ENCODE measurements at places on chromosomes 5 and 9. TPM values are rescaled to one million over a fixed set of nuclear protein-coding genes. Genes with fewer than 3 reads are reported as not detected.
A peak's percentile ranks its signal among the peaks of the same experiment; 100 is the strongest.

GRCh38 chr9:126692041-126692758, 78.5 kb downstream of the LMX1B start:
- no peak for DNase-seq

HTR1A gene
- not detected for total RNA-seq

RIMOC1 gene
- total RNA-seq: 17.1 TPM

INSL6 gene
- total RNA-seq: not detected

- no peak for DNase-seq
Measured at GRCh38 chr5:174718880-174719610, 5.3 kb upstream of the MSX2 start.

GRCh38 chr9:86637515-86637914, 283.3 kb upstream of the TUT7 start:
- peak; percentile 37 for DNase-seq

TGFBI gene
- total RNA-seq: 1,068 TPM

- peak; percentile 89 for DNase-seq
Measured at GRCh38 chr5:147168578-147169327, 66.1 kb upstream of the STK32A start.

EPB41L4B gene
- 0.70 TPM for total RNA-seq

- DNase-seq: peak; percentile 67
Measured at GRCh38 chr9:2260417-2261306, 245.5 kb downstream of the SMARCA2 start.

MTRR gene
- total RNA-seq: 37.7 TPM

GRCh38 chr5:83540105-83540504, 68.6 kb downstream of the VCAN start:
- no peak for DNase-seq

DNA sequence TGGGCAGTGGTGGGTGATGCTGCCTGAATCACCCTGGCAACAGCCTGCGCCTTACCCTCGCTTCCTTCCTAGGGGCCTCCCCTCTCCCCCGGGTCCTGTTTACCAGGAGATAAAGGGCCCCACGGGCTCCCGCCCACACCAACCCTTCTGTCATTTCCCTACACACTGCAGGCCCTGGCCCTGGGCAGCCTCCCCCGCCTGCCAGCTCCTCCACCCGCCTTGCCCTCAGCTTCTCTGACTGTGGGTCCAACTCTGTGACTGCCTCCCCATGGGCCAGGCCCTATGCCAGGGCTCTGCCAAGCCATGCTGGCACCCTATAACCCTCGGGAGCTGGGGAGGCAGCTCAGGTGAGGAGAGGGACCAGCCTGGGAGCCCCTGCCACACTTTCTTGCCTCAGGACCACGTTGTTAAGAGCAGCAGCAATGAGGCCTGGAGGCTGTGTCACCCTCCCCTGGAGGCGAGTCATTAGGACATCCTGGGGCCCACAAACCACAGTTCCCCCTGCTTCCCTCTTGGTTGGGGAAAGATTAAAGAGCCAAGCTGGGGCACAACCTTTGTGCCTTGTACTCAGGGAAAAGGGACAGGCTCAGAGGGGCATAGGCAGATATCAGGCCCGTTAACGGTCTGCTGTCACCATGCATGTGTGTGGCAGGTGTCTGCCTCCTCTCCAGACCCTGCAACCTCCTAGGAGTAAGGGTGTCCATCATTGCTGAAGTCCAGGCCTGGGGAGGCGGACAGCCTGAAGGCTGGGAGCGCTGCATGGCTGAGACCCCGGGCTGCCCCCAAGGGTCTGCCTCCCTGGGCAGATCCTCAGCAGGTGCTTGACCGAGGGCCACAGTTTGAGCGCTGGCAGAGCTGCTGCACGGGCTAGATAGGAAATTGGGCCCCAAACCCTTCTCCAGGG, 2.8 kb downstream of the MGAT4B start:
- DNase-seq: no peak

DNA sequence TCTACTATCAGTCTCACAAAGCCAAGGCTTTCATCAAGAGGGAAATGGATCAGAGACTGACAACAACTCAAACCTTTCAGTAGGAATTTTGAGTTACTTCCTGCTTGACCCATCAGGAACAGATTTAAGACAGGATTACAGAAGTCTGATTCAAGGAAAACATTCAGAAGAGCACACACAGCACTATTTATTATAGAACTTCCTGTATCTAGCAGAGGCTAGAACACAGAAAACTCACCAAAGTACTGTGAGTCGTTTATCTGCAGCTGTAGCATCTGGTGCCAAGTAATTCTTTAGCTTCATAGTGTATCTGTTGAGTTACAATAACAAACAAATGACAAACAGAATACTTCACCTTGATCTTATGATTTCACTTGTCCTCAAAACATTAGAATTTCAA, 13.8 kb downstream of the LEAP2 start:
- no peak for DNase-seq

DNA sequence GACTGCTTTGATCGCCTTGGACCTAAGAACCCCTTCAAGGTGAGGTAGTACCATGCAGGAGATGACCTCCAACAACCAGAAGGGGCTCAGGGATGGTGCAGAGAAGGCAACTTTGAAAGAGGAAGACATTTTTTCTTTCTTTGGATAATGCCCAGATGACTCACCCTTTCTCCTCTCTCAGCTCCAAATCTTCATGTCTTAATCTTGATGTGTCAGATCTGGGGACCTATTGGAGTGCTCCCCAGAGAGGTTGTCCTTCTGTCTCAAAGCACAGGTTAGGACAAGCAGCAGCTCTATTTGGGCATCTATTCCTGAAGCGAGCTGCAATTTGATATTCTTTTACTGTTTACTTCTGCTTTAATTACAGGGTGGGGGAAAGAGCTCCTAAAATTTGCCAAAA, 229.9 kb upstream of the MAP3K1 start:
- DNase-seq: no peak

GRCh38 chr9:85995599-85995998, 54.7 kb downstream of the NAA35 start:
- DNase-seq: no peak

PJA2 gene
- total RNA-seq: 174 TPM

DNA sequence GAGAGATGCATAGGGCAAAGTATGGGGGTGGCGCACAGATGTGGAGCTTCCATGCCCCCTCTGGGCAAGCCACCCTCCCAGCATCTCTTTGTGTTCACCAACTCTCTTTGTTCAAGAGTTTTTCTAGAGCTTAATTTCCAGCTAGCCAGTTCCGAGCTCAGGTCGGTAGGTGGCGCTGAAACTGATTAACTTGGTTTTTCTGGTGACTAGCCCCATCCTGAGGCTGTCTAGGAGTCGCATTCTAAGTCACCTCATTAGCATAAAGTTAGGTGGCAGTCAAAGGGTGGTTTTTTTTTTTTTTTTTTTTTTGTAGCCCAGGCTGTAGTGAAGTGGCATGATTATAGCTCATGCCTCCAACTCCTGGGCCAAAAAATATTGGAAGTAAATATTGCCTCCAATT, 476.4 kb downstream of the KDM4C start:
- DNase-seq: peak; percentile 41

DNA sequence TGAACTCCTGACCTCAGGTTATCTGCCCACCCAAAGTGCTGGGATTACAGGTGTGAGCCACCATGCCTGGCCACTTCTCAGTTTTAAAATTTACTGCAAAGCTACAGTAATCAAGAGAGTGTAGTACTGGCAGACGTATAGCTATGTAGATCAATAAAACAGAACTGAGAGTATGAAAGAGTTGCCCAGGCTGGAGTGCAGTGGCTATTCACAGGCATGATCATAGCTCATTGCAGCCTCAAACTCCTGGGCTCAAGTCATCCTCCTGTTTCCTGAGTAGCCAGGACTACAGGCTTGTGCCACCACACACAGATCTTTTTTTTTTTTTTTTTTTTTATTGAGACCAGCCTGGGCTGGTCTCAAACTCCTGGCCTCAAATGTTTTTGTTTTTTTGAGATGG, 26.5 kb upstream of the NCS1 start:
- DNase-seq: no peak

DNA sequence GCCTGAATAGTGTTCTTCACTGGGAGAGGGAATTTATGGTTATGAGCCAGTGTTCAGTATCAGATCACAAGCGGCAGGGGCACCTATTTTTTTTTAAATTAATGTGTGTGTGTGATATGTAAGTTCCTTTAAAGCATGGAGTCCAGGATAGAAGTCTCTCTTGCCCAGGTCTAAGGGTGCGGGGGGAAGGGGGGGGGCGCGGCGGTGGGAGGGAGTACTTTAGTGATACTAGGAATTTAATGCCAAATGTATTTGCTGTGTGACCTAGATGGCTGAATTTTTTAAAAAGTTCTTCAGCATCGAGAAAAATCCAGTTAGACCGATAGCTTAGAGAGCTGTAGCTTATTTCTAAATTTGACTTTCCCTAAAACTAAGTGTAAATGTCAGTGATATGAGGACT, 1.5 kb upstream of the FCHO2 start:
- no peak for DNase-seq

DNA sequence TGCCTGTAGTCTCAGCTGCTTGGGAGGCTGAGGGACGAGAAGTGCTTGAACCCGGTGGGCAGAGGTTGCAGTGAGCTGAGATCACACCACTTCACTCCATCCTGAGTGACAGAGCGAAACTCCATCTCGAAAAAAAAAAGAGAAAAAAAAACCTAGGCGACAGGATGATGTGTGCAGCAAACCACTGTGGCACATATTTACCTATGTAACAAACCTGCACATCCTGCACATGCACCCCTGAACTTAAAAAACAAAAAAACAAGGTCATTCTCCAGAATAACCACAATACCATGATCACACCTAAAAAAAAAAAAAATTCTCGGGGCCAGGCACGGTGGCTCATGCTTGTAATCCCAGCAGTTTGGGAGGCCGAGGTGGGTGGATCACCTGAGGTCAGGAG, 7.5 kb upstream of the DOLPP1 start:
- DNase-seq: no peak

DNA sequence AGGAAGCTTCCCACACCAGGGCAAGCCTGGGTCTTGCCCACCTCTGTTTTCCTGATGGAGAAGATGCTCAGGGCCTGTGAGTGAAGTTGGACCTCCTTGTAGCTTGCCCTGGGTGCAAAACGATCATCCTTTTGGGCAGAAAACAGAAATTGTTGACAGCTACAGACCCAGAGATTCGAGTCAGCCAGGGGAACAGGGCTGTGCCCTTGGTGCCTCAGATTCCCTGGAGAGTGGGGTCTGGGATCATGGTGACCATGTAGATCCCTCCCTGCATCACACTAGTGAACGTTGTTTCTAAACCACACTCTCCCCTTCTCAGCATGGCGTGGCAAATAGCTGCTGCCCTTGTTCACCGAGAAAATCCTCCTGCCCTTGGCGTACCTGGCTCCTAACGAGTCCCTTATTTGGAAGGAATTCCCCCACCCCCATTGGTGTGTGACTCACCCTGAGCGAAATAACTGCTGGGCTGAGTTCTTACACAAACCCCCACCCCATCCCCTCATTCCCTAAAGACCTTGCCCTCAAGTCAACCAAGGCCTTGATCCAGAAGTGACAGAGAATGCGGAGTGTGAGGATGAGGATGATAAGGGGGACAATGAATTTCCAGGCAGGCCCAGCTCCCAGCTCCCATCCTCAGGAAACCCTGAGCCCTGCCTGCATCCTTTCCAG, 1.1 kb upstream of the DCANP1 start:
- no peak for DNase-seq

TOR1A gene
- 40.5 TPM for total RNA-seq

DNA sequence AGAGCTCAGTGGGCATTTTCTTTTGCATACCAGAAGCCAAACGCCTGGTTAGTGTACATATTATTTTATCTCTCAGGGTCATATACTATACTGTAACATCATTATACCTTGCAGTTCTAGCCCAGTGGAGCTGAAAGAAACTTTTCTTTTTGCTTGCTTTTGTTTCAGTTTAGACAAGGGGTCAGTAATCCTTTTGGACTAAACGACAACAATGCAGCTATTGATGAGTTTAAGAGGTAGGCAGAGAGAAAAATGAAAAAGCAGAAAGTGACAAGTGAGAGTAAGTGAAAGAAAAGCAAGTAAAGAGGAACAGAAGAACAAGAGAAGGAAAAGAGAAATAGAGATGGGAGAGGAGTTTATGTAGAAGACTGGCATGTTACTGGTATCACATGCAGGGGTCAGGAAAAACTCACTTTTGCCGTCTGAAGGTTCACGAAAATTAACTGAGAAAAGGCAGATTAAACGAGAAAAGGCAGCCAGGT, 47.4 kb upstream of the TENT2 start:
- DNase-seq: no peak

DNA sequence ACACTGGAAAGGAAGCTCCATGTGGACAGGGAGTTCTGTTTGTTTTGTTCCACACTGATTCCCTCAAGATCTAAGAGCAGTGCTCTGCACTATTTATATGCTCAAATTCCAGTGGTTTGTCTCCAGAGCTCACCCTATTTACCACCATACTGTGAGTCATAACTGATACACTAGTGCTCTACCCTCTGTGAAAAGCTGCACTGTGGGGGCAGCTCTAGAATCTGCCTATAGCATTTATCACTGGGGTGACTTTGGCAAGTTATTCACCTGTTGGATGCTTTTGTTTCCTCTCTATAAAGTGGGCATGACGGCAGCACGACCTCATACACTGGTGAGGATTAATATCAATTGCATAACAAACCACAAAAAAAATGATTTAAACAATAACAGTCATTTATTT, 307.8 kb downstream of the NR2F1-AS1 start:
- peak; percentile 67 for DNase-seq

SHC3 gene
- 0.05 TPM for total RNA-seq

DNA sequence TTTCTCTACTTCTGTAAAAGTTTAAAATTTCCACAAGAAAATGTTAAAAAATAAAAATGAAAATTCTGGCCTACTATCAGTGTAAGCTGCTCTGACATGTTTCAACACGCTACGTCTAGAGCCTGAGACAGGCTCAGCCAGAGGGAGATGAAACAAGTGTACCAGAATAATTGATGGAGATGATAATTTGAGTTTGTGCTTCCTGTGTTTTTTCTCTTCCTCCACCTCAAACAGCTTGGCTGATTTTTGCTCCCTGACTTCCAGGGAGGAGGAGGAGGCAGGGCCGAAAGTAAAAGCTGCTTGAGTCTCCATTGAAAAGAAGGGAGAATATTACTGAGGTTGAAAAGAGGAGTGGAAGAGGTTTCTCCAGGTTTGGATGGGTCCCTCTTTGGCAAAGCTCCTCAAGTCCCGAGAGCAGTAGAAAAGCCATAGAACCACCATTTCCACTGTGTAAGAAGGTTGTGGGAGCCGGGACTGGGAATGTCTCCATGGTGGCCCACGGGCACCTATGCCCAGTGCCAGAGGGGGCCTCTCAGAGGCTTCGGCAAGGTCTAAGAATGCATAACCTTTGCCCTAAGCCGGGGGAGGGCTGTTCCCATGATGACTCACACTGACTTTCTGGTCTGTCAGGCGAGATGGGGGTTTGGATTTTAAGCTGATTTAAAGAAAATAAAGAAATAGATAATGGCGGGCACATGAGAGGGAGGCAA, 95.1 kb downstream of the HRH2 start:
- no peak for DNase-seq

ST8SIA4 gene
- total RNA-seq: 4.5 TPM

- DNase-seq: no peak
Measured at GRCh38 chr9:94906181-94906580, 179.7 kb downstream of the AOPEP start.

PCDHAC2 gene
- total RNA-seq: 0.10 TPM

- DNase-seq: no peak
Measured at GRCh38 chr9:79286992-79287707, 284.6 kb upstream of the TLE4 start.

SLC25A25 gene
- total RNA-seq: 46.1 TPM
